ENCODE measurements at places on chromosomes 6 and 20.

DNA sequence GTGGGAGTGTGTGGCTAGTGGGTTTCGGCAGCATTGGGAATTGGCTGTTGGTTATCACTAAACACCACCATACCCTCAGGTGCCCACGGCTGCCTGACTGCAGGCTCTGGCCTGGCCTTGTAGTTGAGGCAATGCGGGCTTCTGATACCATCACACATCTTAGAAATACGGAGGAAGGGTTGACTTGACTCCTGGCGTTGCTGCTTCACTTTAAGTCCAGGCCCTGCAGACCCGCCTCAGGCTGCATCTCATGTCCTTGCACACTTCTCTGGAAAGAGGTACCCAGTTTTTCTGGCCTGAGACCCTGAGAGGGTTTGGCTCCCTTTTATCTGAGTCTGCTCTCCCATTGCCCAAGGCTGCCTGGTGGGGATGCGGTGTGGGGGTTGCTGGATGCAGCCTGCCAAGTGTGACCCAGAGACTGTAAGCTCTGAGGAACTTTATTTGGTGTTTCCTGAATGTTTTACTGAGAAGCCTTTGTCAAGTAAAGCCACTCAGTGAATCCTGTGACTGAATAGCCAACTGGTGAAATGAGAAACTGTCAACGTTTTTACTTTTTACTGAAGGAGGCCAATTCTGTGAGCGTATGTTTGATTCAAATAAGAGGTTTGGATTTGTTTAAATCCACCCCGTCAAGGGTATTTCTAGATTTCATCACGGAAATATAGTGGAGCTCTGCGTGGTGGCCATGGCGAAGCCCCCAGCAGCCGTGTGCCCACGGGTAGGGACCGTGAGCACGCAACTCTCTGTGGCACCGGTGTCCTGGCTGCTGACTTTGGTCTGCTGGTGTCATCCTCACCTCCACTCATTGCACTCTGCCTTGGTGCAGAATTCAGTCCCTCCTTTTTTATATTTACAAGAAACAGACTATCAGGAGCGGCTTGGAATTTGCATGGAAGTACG lies 160.1 kb downstream of the DTNBP1 start:
- DNase-seq: peak; percentile 27

GRCh38 chr6:99545442-99545841 lies 23.0 kb downstream of the CCNC start:
- no peak for DNase-seq

DNA sequence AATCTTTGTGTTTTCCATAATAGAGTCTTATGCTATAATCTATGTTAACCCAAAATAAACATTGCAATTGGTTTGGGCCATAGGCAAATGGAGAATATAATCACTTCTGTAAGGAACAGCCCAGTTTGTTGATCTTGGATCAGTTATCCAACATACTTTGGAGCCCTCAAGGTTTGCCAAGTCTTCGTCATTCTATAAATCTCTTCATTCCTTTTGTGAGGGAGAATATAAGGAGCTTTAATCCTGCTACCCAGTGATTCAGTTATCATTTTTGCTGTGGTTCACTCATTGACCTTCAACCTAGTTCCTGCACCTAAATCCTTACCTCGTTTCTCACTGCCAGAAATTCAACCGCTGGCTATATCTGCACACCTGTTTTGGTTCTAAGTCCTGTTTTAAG lies 500.3 kb upstream of the PTCHD4 start:
- peak; percentile 70 for DNase-seq

DNA sequence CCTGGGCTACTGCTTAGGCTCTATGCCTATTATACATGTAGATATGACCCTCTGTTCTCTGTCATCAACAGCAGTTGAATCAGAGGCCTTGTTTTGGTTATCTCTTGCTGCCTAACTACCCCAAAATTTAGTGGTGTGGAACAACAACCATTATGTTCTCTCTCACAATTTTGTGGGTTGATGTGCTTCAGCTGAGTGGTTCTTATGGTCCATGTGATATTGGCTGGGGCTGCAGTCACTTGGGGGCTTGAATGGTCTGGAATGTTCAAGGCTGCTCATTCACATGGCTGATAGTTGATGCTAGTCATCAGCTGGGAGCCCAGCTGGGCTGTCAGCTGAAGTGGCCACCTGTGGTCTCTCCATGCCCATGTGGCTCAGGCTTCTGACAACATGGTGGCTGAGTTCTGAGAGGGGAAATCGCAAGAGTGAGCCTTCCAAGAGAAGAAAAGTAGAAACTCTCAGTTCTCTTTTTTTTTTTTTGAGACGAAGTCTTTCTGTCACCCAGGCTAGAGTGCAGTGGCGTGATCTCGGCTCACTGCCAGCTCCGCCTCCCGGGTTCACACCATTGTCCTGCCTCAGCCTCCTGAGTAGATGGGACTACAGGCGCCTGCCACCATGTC lies 47.8 kb downstream of the SHLD1 start:
- no peak for DNase-seq

DNA sequence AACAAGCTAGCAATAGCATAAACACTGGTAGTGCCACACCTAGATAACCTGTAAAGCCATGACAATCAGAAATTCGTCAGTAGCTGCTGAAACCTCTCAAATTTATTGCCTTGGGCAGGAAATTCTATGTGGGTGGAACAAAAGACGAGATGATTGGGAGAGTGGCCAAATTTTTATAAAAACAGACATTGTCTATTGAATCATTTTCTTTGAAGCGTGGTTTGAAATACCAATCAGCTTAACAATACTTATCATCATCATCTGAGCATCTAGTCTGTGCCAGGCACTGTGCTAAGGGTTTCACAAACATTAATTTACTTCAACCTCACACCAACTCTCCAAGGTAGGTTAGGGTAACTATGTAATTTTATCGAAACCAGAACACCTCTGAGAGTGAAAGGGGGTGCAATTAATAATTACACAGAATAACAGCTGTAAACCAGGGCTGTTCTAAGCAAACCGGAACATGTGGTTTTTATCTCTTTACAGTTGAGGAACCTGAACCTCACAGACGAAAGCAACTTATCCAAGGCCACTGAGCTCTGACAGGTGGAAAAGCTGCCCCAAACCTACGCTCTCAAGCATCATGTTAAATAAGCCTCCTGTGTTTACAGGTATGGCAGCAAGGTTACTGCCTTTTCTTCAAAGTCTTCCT lies 43.4 kb downstream of the NHSL1 start:
- DNase-seq: peak; percentile 2

GRCh38 chr6:35775031-35775430 lies 1.4 kb upstream of the CLPSL2 start:
- DNase-seq: no peak

DNA sequence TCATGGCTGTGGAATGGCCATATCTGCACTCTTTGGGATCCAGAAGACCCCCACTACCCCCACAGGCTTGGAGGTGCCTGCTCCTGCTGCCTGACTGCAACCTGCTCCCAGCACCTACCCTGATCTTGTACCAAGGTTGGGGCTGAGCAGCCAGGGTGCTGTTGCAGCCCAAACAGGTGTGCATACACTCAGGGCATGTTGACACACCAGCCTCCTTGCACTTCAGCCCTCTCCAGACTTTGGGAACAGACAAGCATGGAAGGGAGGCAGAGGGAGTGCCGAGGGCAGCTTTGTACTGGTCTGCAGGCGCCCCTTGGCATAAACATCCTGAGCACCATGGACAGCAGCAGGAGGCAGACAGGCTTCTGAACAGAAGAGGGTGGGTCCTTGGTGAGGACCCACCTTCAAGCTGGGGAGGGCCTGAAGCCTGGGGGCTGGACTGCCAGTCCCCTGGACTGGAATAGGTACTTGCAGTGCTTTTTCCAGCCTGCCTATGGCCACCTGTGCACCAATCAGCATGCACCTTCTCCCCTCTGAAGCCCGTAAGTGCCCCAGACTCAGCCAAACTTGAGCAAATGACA lies 1675.8 kb downstream of the HACE1 start:
- no peak for DNase-seq

GRCh38 chr6:105824732-105825131 lies 261.4 kb upstream of the PRDM1 start:
- DNase-seq: no peak

DNA sequence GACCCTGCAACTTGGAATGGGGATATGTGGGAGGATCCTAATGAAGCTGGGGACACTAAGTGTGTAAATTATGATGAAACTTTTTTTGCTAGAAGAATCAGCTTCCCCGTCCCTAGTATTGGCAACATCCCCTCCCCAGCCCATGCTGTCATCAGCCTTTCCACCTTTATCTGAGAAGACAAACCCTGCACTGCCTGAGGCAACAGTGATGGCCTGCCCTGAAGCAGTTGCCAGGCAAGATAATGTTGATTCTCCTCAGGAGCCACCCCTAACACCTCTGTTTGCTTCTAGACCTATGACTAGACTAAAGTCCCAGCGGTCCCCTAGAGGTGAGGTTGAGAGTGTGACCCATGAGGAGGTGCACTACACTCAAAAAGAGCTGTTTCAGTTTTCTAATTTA lies 27.1 kb downstream of the MICA start:
- DNase-seq: no peak

GRCh38 chr6:125310994-125311649 lies 9.4 kb upstream of the HDDC2 start:
- peak; percentile 79 for DNase-seq

DNA sequence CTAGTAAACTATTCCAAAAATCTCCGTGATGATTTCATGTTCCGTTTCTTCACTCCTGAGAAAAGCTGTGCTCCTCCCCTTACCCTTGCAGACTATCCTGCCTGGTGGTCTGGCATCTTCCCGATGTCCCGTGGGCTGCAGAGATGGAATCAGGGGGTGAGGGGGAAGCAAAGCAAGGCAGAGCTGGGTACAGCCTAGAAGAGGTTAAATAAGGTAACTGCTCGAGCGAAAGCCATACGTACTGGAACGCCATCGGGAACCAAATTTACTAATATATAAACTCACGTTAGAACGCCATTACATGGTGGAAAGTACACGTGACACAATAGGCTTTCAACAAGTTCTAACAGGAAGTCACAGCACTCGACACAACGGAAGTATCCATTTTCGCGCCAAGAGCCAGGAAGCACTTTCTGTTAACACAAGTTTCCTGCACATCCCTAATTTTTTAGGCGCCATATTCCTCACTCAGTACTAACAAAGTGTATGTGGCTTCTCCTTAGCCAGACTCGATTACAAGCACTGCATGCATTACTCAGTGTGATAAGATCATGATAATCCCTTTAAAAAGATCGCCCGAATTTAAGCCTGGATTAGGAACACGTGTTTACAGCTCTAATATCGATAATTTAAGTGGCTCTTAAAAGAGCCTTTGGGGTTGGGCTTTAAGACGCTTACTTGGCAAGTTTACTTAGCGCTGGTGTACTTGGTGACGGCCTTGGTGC lies 101.6 kb upstream of the PRSS16 start:
- peak; percentile 92 for DNase-seq

DNA sequence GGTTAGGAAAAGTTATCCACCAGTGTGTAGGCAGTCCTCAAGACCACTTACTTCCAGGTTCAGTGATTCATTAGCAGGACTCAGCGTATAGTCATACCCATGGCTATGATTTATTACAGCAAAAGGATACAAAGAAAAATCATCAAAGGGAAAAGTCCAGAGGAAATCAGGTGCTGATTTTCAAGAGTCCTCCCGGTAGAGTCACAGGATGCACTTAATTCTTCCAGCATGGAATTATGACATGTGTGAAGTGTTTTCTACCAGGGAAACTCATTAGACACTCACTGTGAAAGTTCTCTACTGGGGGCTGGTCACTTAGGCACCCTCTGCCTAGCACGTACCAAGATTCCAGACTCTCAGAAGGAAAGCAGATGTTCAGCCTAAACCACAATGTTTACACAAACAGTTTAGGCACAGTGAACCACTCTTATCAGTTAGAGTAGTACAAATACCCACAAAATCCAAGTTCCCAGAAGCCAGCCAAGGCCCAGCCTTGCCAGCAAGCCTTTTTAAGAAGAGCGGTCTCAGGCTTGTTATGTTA lies 10.2 kb downstream of the WFDC3 start:
- peak; percentile 88 for DNase-seq

DNA sequence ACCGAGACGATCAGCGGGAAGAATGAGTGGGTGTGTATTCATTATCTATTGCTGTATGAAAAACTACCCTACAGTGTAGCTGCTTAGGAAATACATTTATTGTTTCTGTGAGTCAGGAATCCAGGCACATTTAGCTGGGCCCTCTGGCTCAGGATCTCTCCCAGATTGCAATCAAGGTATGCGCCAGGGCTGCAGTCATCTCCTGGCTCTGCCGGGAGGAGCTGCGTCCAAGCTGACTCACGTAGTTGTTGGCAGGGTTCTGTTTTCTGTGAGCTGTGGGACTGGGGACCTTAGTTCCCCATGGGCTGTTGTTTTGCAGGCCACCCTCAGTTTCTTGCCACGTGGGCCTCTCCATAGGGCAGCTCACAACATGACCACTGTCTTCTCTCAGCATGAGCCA lies 68.2 kb upstream of the FUCA2 start:
- peak; percentile 97 for DNase-seq

- no peak for DNase-seq
These were observed 847.0 kb downstream of the PHF3 start for GRCh38 chr6:64482631-64483030.

DNA sequence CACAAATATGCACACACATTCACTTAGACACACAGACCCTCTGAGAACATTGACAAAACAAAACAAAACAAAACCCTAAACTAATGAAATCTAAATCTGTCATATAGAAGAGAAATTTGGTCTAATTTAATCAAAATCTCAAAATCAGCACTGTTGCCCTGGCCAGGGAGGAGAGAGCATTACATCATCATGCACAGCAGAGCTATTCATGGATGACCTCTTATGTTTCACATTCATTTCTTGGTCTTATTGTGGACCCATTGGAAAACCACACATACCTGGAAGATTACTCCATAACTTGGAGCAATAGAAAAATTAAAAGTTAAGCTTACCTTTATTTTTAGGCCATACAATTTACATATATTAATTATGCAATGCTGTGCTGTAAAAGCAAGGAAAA lies 1223.6 kb upstream of the GJE1 start:
- peak; percentile 54 for DNase-seq

GRCh38 chr6:121310495-121310894 lies 23.8 kb downstream of the TBC1D32 start:
- DNase-seq: no peak

DNA sequence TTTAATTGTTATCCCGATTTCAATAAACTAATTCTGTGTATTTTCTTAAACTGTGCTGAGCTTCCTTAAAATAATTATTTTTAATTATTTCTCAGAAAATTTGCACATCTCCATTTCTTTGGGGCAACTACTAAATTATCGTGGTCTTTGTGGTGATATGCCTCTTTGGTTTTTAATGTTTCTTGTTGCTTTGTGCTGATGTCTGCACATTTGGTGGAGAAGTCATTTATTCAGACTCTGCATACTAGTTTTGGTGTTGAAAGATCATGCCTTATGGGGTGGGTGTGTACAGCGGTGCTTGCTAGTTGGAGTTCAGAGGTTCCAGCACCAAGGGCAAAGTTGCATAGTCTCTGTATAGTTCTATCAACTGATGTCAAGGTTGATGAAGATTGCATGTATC lies 253.2 kb downstream of the MEI4 start:
- DNase-seq: no peak

GRCh38 chr20:47993035-47993755 lies 207.9 kb upstream of the SULF2 start:
- no peak for DNase-seq
